H1 (cell line): ENCODE measurements at places on chromosomes 1 and 21. TPM values are rescaled to one million over a fixed set of nuclear protein-coding genes. Genes with fewer than 3 reads are reported as not detected.
A peak's percentile ranks its signal among the peaks of the same experiment; 100 is the strongest.

LEFTY1 gene
- polyA plus RNA-seq, result 4.5 and 7.3 TPM in 2 replicates

PPIAL4G gene
- not detected in 2 replicates for polyA plus RNA-seq

DNA sequence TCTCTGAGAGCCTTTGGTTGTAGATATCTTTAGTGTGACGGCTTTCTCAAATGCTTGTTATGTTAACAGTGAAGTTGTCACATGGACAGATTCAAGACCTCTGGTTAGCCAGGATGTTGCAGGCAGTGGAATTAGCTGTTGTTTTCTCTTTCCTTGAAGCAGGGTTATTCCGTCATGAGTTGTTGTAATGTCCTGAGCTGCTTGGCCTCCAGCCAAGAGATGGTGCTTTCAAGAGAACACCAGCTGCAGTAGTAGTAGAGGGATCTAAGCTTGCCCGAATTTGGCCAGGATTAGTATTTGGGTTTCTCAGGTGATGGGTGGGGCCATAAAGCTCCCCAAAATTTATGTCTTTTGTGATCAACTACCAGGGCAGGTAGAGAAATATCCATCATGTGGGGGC lies 13.4 kb downstream of the KCNE1 start:
- DNase-seq, result no peak
- H3K36me3 ChIP-seq, result no peaks in the 10 kb centered on the region
- no peaks in the 10 kb centered on the region for H3K4me1 ChIP-seq
- no peak overlapping the region for H3K4me3 ChIP-seq
- no peak overlapping the region for H3K27ac ChIP-seq

GRCh38 chr1:23394684-23395083 lies 25.0 kb upstream of the ZNF436 start:
- DNase-seq, result no peak
- peak overlapping the region; percentile 2; the same call in 1 of the 2 replicates for H3K4me3 ChIP-seq
- peaks cover 4% of the 10 kb centered on the region for H3K4me1 ChIP-seq
- peaks cover 58% of the 10 kb centered on the region for H3K27me3 ChIP-seq
- no peak overlapping the region for H3K27ac ChIP-seq

GRCh38 chr1:94036730-94037129 lies 84.2 kb downstream of the ABCA4 start:
- H3K27ac ChIP-seq, result no peak overlapping the region
- H3K36me3 ChIP-seq, result no peaks in the 10 kb centered on the region

- H3K36me3 ChIP-seq, result no peaks in the 10 kb centered on the region
- peak; percentile 39 for DNase-seq
- H3K4me3 ChIP-seq, result peak within 1 kb of the TSS; percentile 88
- H3K4me1 ChIP-seq, result peaks cover 18% of the 10 kb centered on the region
- H3K27me3 ChIP-seq, result no peaks in the 10 kb centered on the region
Measured at GRCh38 chr1:116909512-116910378, at the start of gene PTGFRN. TSS of gene PTGFRN (plus strand) at chr1:116909916. CDS start at chr1:116910204, 288 bp downstream.
